ENCODE measurements at places on chromosomes 1 and 21. TPM values are rescaled to one million over a fixed set of nuclear protein-coding genes. Genes with fewer than 3 reads are reported as not detected.

- H3K36me3 ChIP-seq: no peaks in the 10 kb centered on the region
- DNase-seq: no peak
- H3K27ac ChIP-seq: no peak overlapping the region
- no peaks in the 10 kb centered on the region for H3K27me3 ChIP-seq
Measured at GRCh38 chr21:27164208-27165177, 197.6 kb upstream of the ADAMTS5 start.

- no peaks in the 10 kb centered on the region for H3K27me3 ChIP-seq
- no peak for DNase-seq
- no peak overlapping the region for H3K27ac ChIP-seq
- H3K36me3 ChIP-seq: no peaks in the 10 kb centered on the region
- H3K4me1 ChIP-seq: no peaks in the 10 kb centered on the region
- H3K4me3 ChIP-seq: no peak overlapping the region
Measured at GRCh38 chr1:166080277-166080966, 86.4 kb downstream of the FAM78B start.

DNA sequence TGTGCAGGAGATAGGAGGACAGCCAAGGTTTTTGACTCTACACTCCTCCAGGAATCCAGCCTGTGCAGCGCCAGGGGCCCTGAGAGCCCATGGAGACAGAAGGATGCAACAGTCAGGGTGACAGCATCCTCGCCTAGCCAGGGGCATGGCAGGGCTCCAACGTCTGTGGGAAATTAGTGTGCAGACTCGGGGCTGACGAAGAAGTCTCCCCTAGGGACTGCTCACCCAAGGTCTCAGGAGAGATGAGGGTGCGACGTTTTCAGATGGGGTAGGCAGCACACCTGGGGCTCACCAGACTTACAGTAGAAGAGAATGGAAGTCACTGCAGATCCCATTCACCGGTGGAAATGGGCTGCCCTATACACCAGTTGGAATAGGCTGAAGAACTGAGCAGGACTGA lies 241.7 kb downstream of the SETD4 start:
- H3K27me3 ChIP-seq: no peaks in the 10 kb centered on the region
- no peaks in the 10 kb centered on the region for H3K4me1 ChIP-seq
- DNase-seq: no peak
- H3K27ac ChIP-seq: no peak overlapping the region
- H3K4me3 ChIP-seq: no peak overlapping the region

DNA sequence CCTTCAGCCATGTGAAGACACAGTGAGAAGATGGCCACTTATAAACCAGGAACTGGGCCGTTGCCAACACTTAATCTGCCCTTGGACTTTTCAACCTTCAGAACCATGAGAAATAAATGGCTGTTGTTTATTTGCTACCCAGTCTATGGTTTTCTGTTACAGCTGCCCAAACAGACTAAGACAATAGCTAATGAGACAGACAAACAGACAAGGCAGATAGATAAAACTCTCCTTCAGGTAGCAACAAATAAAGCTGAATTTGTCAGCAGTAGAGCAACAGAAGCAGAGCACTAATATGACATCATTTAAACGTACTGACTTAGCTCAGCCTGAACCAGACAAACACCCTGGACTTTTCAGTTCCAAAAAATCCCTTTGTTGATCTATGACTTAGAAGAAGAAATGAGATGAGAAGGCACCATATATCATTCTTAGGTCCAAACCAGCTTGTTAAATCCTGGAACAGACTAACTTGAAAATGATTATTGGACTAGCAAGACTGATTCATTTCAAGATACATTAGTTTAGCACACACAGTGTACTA lies 27.0 kb downstream of the ZZZ3 start:
- no peak for DNase-seq
- no peak overlapping the region for H3K27ac ChIP-seq
- no peak overlapping the region for H3K4me3 ChIP-seq
- H3K4me1 ChIP-seq: peaks cover 8% of the 10 kb centered on the region
- no peaks in the 10 kb centered on the region for H3K27me3 ChIP-seq

DNA sequence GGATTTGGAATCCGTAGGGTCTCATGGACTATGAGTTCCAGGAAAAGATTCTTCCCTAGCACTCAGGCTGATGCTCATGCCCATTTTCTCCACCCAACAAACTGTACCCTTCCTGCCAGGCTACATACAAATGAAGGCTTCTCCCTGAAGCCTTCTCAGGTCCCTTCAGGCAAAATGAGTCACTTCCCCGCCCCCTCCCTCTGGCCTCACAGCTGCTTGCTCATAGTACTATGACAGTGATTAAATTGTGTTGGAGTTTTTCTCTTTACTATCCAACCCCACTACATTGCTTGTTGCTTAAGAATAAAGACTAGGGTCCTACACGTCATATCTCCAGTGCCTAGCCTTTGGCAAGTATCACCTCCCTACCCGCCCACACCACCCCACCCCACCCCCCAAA lies 207.6 kb upstream of the NFIA start:
- no peaks in the 10 kb centered on the region for H3K36me3 ChIP-seq
- H3K4me3 ChIP-seq: no peak overlapping the region
- DNase-seq: no peak

- no peak overlapping the region for H3K27ac ChIP-seq
- H3K36me3 ChIP-seq: no peaks in the 10 kb centered on the region
- peak; percentile 95 for DNase-seq
- H3K4me1 ChIP-seq: no peaks in the 10 kb centered on the region
Measured at GRCh38 chr1:156090840-156091188, 8.5 kb upstream of the MEX3A start.

GRCh38 chr1:40710581-40711315 lies 19.2 kb downstream of the NFYC start:
- H3K4me1 ChIP-seq: peaks cover 32% of the 10 kb centered on the region
- no peak overlapping the region for H3K4me3 ChIP-seq
- no peaks in the 10 kb centered on the region for H3K36me3 ChIP-seq
- no peak overlapping the region for H3K27ac ChIP-seq
- no peak for DNase-seq

DNA sequence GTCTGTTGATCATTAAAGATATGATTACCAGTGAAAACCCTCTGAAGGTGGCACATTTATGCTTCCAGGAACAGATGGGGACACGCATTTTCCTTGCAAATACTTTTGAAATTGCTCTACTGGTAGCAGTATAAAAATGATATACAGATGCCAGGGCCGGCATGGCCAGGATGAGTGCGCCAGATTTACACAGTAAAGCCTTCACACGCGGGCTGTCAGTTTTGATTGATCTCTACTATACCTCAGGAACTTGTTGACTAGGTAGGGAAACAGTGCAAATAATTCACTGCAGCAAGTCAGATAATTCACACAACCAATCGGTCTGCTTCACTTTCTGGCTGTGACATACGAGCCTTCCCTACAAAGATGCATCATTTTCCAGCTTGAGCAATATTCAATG lies 123.2 kb upstream of the BARHL2 start:
- no peak overlapping the region for H3K4me3 ChIP-seq
- peaks cover 4% of the 10 kb centered on the region for H3K27me3 ChIP-seq
- no peak overlapping the region for H3K27ac ChIP-seq
- no peaks in the 10 kb centered on the region for H3K4me1 ChIP-seq
- no peak for DNase-seq

DNA sequence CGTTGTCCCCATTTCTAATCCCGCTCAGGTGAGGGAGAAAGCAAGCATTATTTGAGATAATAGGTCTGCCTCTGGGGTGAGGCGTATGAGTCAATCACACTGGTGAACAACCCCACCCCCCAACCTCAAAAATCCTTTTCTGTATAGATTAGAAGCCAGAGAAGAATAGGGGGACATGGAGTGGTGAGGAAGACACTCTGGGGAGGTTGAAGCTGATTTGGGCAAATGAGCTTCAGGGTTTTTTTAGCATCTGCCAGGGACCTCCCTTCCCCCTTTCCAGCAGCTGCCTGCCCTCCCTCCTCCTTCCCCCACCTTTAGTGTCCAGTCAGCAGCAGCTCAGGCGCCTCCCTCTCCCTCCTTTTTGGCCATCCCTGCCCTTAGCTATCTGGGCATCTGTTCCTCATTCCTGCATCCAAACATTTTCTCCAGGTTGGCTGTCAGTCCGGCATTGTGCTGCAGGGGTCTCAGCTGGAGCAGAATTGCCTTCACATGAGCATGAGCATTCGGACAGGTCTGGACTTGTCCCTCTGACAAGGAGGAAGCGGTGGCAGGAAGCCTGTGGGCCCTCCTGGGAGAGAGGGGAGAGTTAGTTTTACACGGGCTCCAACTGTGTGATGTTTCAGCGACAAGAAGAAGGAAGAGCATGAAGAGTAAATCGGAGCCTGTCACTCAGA lies 30.8 kb upstream of the PTGFRN start:
- peak; percentile 36 for DNase-seq
- no peaks in the 10 kb centered on the region for H3K36me3 ChIP-seq
- no peak overlapping the region for H3K4me3 ChIP-seq
- H3K27me3 ChIP-seq: no peaks in the 10 kb centered on the region

- no peaks in the 10 kb centered on the region for H3K36me3 ChIP-seq
- no peaks in the 10 kb centered on the region for H3K4me1 ChIP-seq
- DNase-seq: no peak
- H3K4me3 ChIP-seq: no peak overlapping the region
- H3K27ac ChIP-seq: no peak overlapping the region
Measured at GRCh38 chr1:55045430-55045829, 6.1 kb downstream of the PCSK9 start.

DNA sequence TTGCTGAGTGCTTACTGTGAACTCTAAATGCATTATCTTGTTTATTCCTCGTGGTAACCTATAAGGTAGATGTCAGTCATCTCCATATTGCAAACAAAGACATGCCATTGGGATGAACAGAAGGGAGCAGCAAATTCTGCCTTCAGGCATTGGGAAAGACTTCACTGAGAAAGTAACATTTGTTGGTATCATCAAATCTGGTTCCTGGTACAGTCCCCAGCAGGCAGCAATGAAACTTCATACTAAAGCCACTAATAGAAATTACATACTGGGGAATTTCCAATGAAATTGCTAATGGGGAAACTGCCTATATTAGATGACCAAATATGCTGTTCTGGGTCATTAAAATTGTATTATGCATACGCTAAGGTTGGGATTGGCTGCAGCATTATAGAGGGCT lies 47.3 kb upstream of the ST6GALNAC5 start:
- H3K4me3 ChIP-seq: no peak overlapping the region
- H3K27me3 ChIP-seq: no peaks in the 10 kb centered on the region
- no peak overlapping the region for H3K27ac ChIP-seq
- H3K36me3 ChIP-seq: no peaks in the 10 kb centered on the region

DNA sequence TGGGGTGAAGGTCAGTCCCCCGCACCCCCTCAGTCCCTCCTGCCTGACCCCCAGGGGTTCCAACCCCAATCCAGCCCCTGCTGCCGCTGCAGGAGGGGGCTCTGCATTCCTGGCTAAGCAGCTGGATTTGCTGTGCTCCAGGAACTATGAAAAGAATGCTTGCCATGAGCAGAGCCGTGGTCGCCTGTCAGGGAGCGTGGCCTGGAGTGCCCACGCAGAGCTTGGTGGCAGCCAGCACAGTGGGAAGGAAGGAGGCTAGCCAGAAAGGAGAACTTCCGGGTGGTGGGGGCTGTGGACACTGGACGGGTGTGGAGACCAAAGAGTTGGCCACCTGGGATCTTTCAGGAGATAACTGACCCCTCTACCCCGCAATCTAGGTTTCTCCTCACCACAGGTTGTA lies 5.6 kb downstream of the COL8A2 start:
- H3K4me3 ChIP-seq: no peak overlapping the region
- no peaks in the 10 kb centered on the region for H3K4me1 ChIP-seq
- no peaks in the 10 kb centered on the region for H3K36me3 ChIP-seq

GRCh38 chr1:219924342-219924741 lies 4.0 kb downstream of the SLC30A10 start:
- no peaks in the 10 kb centered on the region for H3K27me3 ChIP-seq
- no peak overlapping the region for H3K4me3 ChIP-seq
- no peaks in the 10 kb centered on the region for H3K36me3 ChIP-seq
- no peak for DNase-seq
- H3K27ac ChIP-seq: no peak overlapping the region

The CLCA2 gene
- not detected for total RNA-seq

The NPHS2 gene
- total RNA-seq: not detected

The SYDE2 gene
- 5.8 TPM for total RNA-seq

The FCMR gene
- total RNA-seq: 0.58 TPM

The FAM72B gene
- total RNA-seq: not detected

The OVAAL gene
- total RNA-seq: not detected

The GRIK3 gene
- 0.47 TPM for total RNA-seq

The CFH gene
- total RNA-seq: 25.7 TPM

The LRRN2 gene
- 0.52 TPM for total RNA-seq

Measured in pancreas (tissue), 10 donors.